ENCODE measurements at places on chromosomes 6 and 20.

DNA sequence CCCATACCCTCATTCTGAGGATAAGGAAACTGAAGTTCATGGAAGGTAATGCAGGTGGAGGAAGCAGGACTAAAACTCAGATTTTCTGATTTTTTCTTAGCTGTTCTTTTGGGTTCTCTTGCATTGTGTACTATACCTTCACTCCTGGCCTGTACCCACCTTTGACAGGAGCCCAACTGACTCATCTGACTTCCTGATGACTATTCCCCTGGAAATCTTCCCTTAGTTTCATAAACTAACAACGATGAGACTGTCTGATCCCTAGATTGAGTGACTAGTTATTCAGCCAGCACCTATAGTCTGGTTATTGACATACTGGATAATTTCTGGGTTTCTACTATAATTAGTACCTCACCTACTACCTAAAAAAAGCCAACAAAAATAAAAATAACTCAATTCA lies 10.1 kb downstream of the CRYBG1 start:
- DNase-seq: no peak

- DNase-seq: no peak
These were observed 377.0 kb upstream of the NOX3 start for GRCh38 chr6:155832596-155832995.

DNA sequence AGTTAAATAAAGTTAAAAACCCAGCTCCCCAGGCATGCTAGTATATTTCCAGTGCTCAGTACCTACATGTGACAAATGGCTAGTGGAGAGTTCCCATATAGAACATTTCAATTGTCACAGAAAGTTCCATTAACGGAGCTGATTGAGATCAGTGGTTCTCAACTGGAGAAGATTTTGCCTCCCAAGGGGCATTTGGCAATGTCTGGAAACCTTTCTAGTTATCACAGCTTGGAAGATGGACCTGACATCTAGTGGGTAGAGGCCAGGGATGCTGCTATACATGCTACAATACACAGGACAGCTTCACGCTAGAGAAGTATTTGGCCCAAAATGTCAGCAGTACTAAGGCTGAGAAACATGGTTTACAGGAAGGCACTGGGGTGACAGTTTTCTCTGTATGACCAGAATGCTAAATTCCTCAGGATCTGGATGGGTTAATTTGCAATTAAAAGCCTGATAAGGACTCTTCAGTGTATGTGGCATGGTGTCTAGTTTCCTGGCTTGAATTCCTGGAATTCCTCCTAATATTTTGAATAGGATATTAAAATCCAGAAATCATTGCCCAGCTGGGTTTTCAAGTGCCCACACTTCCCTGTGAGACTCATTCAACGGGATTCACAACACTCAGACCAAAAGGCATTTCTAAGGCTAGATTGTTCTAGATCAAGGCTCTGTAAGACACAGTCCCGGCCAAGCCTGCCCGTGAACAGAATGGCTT lies 84.7 kb upstream of the SALL4 start:
- no peak for DNase-seq

- no peak for DNase-seq
These were observed 70.8 kb downstream of the PYGB start for GRCh38 chr20:25318471-25319240.

DNA sequence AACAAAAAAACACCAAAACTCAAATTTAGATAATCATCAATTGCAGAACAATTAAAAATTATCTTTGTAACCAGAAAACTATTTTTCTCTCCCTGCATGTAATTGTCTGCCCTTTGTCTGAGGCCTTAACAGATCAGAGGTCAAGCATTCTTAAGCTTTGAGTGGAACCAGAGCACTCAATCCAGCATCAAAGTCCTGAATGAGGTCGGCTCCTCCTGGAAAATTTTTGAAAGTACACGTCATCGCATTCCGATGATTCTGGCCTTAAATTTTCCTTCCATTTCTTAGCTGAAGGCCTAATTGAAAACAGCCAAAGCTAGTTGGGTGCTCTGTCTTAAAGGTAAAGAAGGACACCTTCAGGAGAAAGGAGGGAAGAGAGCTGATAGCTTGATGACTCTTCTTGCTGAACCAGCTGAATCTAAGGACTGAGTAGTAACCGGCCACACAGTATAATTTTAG lies 510.2 kb upstream of the SULF2 start:
- DNase-seq: no peak

DNA sequence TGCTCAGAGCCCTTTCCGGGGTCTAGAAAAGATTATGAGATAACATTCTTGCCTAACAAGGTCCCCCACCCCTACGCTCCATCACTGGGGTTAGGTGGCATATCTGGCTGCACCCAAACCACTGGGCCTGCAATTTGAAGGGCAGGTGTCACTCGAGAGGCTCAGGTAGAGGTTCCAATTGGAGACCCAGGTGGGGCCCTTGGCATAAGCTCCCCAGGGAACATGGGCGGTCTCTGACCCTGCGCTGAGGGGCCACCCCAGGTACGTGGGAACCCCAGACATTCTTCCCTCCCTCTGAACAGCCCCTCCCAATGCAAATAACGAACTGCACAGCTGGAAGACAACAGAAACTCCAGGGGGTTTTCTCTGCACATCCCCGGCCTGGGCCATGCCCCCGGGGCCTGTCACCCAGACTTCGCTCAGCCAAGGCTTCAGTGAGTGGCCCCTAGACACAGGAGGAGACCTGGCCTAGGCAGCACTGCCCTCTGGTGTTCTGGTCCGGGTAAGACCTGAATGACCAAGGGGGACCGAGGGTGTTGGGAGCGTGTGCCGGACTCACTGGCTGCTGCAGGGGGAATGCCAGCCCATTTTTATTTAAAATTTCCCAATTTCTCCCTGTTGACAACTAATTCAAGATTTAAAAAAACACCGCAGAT lies 47.5 kb downstream of the DSTN start:
- DNase-seq: no peak
